ENCODE measurements at places on chromosomes 12 and 14.
A peak's percentile ranks its signal among the peaks of the same experiment; 100 is the strongest.

DNA sequence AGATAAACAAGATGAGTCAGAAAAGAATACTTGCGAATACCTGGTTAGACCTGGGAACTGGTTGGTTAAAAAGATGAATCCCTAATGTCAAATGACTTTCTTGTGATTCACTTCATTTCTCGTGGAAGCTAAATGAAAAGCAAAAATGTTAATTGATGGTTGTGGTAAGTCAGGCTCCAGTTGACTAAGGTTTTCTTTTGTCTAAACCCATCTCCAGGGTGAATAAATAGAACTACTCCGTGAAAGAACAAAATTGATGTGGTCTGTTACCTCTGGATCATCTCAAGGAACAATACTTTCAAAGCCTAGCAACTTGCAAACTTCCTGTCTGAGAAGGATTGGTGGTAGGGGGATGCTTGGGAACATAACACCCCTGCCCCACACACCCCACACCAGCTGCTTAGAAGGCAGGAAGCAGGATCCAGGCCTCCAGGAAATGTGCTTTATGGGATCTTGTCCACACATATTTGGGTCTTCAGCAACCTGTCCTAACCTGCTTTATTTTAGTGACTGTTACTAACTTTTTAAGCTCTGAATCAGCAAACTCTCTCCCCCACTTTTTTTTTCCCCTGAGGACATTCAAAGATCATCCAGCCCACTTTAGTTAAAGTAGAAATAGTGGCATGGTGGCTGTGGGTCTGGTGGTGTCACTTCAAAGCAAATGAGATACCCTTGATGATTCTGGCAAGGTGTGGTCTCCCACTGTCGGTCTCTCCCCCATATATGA is 60.4 kb upstream of the PTHLH start:
- DNase-seq, result no peak

- peak; percentile 9 for DNase-seq
Observed at GRCh38 chr12:115166698-115167315, 482.8 kb upstream of the TBX3 start.

GRCh38 chr12:93571925-93572711 is at the start of gene SOCS2:
Gene SOCS2, plus strand, starts transcription at chr12:93572675. Its CDS starts 223 bp downstream, at chr12:93572898.
- no peak for DNase-seq

DNA sequence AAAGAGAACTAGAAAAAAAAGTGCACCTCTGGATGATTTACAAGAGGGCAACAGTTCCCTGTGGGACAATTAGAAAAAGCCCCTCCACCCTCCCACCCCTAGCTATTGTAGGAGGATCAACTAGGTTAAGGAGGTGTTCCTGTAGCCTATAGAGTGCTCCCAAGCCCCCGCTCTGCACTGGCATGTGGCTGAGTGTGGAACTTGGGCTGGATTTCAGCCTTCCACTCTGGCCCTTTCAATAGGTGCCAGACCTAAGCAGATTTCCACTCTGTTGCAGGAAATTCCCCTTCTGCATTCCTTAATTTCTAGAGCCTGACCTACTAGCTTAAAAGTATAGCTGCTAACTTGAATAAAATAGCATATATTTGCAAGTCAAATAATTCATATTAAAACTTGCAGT is 2.8 kb downstream of the NFATC4 start:
- DNase-seq, result no peak

DNA sequence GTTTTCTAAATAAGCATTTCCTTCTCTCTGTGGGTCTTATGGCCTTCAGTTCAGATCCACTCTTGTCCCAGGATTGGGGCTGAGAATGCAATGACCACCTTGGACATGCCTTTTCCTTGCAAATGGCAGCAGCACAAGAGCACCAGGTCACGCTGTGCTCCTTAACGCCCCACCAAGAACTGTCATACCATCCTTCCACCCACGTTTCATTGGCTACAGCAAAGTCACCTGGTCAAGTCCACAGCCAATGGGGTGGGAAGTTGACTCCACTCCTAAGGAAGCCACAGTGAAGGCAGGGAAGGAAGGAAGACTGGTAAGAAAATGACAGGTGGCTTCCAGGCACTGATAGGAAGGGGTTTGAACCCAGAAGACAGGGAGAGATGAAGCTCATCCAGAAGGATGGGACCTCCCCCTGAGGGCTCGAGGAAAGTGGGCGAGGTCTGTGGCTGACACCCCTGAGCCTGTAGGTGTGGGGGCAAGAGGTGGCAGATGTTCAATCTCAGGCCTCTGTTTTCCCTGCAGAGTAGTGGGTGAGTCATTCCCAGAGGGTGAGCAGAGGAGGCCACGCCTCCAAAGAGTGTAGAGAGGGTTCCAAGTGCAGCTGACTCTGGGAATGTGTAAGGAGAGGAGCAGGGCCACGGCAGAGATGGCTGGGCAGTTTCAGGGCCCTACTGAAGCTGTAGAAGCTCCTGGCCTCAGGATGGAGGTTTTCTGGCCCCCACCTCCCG is 113.5 kb upstream of the VRK1 start:
- DNase-seq, result no peak

DNA sequence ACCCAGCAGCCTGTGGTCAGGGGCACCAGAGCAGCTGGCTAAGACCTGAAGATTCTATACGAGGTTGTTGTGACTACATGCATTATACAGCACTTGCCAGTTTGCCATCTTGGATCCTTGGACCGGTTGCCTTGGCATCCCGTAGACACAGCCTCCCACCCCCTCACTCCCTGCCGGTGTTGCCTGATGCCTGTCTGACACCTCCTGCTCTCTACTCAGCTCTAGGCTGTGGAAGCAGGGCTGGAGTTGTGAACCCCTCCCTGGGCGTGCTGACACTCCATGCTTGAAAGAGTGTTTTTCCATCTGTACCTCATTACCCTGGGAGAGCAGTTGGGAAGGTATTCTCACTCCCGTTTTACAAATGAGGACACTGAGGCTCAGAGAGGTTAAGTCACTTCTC is 2.5 kb downstream of the CHGA start:
- peak; percentile 44 for DNase-seq

DNA sequence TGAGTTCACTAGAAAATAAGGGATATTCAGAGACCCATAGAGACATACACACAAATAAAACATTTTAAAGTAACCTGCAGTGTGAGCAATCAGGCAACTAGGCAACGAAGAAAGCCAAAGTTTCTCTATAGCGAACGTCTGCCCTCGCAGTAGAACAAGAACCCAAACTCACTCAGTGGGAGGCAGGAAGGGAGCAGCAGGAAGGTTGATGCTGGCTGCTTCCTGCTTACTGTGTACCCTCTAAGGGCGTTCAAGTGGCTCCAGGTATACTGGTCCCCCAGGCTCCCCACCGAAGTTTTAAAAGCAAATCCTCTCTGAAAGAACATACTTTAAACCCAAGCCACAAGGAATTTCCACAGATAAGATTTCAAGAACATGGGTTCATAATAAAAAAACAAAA is 249.3 kb downstream of the FOXN3 start:
- DNase-seq, result no peak

DNA sequence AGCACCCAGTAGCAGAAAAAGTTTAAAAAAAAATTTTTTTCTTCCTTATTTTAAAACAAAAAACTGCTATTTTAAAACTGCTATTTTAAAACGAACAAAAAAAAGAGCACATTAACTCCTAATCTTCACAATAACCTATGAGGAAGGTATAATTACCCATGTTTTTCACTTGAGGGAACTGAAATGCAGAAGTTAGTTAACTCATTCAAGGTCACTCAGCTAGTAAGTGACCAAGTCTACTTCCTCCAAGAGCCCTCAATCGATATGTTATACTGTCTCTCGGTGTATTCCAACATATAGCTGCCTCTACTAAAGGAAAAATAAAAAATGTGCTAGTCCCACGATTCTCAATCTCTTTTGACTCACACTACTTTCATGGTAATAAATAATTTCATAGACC is 7.8 kb downstream of the RPAP3 start:
- DNase-seq, result no peak

DNA sequence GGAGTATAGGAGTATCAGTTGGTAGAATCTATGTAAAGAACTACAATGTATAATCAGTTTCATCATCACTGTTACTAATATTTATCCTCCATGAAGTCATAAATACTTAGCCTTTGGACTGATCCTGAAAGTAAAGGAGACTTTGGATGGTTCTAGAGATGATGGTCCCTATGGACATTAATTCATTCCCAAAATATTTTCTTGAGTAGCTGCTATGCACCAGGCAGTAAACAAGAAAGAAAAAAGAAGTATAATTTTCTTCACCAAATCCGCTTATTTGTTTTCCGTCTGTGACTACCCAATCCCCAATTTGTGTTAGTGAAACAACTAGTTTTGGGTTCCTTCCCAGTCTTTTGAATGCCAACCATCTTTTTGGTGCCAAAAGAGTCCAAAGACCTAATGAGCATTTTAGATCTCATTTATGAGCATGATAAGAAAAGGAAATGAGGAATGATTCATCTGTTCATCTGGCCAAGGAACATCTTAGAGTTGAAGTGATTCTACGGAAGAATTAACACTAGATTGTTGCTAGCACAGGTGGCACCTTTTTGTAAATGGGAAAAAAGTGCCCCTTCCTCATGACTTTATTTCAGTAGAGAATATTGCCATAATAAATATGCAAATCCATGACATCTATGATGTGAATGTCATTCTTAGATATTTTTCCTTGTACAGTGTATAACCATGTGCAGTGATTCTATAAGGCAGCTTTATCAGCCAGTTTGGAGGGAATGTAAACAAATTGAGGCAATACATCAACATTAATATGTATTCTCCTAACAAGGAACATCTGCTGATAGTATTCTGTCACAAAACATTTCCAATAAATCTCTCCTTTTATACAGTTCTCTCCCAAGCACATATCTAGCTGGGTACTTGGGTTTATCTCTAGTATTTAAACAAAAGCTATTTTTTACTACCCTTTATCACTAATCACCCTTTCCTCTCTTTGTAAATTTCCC is 85.1 kb upstream of the CCDC91 start:
- DNase-seq, result no peak

DNA sequence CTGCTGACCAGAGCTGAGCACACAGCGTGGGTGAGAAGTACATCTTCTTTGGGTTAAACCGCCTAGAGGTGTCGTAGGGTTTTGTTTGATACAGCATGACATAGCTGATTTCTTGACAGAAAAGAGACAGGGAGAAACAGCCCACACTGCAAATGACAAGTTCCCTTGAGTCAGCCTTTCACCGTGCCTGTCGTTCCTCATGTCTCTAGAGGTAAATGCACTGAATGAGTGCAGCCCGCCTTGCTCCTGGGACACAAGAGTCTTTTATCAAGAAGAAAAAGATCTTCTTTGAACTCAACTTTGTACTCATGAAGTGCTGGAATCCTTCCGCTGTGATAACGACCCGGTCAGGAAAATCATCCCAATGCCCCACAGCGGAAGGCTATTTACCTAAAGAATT is 77.6 kb downstream of the TMEM132D start:
- no peak for DNase-seq

- DNase-seq, result no peak
Observed at GRCh38 chr12:25001311-25001710, 52.4 kb upstream of the BCAT1 start.

DNA sequence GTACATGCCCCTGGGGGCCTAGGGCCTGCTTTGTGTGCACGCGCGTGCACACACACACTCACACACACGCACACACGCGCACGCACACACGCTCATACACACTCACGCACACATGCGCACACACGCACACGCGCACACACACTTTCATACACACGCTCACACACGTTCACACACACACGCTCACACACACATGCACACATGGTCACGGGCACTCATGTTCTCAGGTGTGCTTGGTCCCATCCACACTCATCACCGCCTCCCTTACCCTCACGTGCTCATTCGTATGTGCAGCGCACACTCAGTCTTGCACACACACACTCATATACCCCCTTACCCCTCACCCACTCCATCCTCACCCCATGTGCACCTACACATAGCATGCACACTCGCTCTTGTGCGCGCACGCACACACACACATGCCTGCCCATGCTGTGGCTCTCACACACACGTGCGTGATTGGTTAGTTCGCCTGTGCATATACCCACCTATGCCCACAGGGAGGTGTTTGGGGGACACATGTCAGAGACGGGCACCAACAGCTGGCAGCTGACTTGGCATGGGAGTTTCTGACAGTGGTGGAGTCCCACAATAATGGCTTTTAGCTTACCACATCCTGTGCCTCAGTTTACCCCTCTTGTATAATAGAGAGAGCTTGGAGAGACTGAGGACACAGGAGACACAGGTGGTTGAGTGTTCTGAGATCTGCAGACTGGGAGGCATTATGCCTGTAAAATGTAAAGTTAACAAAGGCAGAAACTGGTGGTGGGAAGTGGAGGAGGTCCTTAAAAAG is 28.7 kb downstream of the TSPAN9 start:
- DNase-seq, result no peak

- no peak for DNase-seq
Observed at GRCh38 chr14:54920052-54920451, 17.4 kb upstream of the GCH1 start.

DNA sequence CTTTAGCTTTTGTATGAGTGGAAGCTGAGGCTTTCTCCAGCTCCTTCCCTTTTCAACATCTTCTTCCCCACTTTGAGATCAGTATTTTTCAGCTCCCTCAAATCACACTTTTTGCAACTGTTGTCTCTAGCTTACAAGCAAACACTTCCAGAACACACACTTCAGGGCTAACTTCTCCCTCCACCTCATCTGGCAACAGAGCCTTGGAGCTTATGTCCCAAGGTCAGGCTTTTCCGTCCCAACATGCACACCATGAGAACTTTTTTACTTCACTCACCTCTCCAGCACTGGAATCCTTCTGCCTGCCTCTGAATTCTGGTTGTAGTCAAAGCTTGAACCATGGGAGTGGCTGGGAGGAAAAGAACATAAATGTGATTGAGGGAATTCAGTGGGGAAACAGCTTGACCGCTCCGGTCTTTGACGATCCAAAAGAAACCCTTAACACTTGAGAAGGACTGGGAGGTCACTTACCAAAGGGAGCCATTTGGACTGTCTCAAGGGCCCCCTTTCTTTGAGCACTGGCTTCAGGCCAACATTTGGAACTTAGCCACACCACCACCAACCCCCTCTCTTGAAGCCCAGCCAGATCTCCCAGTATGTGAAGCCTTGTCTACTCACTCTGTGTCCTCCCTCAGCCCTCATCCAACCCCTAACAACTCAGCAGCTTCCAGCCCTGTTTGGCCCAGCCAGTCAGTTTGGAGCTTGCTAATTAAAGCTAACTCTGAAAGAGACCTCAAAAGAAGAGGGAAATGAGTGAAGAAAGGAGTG is 3.9 kb upstream of the BLOC1S1 start:
- DNase-seq, result no peak

DNA sequence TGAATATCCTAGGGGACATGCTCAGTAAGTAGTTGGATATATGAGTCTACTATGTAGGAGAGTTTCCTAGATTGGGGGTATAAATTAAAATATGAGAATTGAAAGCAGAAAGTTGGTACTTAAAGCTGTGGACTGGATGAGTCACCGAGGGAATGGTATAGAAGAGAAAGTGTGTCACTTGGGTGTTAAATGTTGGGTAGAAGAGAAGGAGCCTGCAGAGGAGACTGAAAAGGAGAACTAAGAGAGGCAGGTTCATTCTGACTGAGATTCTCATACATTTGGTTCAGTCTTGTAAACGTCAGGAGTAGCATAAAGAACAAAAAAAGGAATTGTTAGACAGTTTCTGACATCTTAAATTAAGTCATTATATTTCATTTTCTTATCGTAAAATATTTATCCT is 19.9 kb downstream of the LRRC9 start:
- no peak for DNase-seq

All from Ammon's horn (tissue), 1 donor.